Inflammatory macrophage treated with lipopolysaccharide for 4 hours (primary cell): ENCODE measurements at places on chromosomes 7 and 10.
A peak's percentile ranks its signal among the peaks of the same experiment; 100 is the strongest.

DNA sequence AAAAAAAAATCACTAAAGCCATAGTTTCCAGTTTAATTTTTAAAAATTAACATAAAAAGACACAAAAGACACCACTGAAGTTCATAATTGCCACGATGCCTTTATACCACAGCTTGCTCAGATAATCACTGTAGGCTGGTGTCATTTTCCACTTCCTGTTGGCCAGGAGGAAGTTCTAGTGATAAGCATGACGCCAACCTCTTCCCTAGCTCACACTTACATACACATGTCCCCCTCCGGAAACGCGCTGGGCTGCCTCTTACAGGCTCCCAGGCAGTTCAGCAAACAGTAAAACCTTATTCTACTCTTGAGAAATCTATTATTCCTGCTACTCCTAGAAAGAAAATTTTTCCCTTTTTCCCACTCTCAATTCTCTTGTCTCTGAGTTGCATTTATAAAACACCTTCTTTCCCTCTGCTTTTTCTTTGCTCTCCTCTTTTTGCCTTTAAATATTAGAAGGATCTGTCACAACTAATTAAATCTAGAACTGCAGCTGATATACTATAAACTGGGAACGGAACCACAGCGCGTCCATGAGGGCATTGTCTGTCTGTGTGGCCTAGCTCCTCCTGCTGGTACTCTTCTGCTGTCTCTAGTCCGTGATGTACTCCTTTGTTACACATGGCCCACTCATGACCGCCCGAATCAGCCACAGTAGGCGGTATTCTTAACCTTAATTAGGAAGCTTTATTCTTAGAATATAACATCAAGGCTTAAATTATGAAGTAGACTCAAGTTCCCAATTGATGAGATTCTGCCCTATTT, 664.9 kb downstream of the CNTNAP2 start:
- DNase-seq: no peak

GRCh38 chr10:132533571-132534260, 3.9 kb upstream of the INPP5A start:
- DNase-seq: no peak

DNA sequence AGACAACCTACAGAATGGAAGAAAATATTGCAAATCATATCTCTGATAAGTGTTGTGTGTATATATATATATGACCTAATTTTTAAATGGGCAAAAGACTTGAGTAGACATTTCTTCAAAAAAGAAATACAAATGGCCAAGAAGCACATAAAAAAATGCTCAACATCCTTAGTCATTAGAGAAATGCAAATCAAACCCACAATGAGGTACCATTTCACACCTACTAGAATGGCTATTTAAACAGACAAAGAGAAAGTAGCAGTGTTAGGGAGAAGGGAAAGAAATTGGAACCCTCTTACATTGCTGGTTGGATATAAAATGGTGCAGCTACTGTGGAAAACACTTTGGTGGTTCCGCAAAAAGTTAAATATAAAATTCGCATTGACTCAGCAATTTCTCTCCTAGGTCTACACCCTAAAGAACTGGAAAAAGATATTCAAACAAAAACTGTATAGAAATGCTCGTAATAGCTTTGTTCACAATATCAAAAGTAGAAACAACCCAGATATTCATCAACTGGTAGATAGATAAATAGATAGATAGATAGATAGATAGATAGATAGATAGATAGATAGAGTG, 16.3 kb downstream of the ACSL5 start:
- peak; percentile 22 for DNase-seq

GRCh38 chr10:10782603-10783002, 235.1 kb upstream of the CELF2 start:
- no peak for DNase-seq

- peak; percentile 77 for DNase-seq
Measured at GRCh38 chr7:55593515-55594318, 21.4 kb upstream of the VOPP1 start.

DNA sequence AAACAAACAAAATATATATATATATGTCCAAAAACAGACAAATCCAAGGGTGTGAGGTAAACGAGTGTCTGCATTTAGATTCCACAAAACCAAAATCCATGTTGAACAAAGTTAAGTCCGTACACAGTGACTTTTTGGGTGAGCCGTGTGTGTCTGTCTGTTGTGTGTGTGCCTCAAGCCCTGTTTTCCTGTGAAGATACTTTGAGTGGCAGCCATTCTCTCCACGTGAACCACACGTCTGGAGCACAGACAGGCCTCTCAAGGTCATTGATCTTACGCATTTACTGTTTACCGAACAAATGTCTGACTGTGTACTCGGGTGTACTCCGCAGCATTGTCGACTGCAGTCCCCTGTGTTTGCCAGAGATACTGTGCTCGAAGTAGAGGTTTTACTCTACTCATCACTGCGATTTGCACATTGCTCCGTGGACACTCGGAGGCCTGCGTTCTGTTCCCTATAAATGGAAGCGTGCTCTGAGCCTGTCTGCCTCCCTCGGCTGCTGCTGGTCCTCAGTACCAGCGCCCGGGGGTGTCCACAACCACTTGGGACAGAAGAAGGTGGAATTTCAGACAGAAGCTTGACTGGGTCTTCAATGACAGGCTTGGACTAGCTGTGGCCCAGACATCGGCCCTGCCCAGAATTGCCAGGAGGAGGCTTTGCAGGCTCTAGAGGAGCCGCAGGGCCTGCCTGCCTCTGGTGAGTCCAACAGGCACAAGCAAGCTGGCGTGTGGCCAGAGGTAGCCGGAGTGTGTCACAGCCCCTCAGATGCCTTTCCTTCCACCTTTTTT, 22.1 kb downstream of the CYP17A1 start:
- DNase-seq: peak; percentile 19

DNA sequence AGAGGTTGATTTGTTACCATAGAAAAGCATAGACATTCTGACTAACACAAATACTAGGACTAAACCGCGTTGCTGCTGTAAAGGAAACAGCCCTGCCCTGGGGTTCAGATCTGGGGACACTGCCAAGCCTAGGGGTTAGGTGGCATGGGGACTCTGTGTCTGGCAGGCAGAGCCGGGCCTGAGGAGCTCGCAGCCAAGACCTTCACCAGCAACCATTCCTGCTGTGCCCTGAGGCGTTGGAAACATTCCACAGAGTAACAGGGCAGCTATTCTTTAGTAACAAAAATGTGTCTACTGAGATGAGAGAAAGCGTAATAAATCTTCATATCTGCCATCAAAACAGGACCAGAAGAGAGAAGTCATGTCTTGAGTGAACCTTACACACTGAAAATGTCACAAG, 280.5 kb downstream of the POM121L12 start:
- no peak for DNase-seq

- DNase-seq: no peak
Measured at GRCh38 chr10:76082232-76082631, 650.8 kb downstream of the LRMDA start.

DNA sequence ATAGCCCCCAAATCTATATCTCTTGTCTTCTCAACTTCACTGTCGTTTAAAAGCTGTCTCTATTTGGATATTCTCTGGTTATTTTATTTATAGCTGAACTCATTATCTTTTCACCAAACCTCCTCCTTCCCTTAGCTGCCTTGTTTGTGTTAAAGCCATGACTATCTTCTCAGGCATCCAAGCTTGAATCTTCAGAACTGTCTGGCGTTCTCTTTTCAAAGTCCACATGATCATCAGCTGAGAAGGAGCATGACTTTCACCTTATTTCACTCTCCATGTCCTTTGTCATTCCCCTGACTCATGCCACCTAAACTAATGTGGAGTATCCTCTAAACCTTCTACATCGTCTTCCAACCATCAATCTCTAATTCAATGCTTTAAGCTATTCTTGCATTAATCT, 5.7 kb upstream of the GLCCI1 start:
- no peak for DNase-seq

DNA sequence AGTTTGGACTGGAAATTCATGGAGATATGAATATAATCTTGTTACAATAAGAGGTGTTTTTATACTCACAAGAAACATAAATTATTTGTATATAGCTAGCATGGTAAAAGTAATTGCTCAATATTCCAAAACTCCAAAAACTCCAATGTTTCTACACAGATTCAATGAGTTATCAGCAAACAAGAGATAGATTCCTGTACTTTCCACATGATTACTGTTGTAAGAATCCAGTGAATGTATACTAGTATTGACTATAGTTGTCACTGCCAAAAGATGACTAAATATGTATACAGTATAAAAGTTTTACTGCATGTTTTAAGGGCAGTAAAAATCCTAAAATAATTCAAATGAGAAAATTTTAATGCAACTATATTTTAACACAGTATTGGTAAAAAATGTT, 10.7 kb downstream of the ATOH7 start:
- peak; percentile 42 for DNase-seq

GRCh38 chr10:35667270-35667889, 25.3 kb upstream of the FZD8 start:
- no peak for DNase-seq

- DNase-seq: peak; percentile 79
Measured at GRCh38 chr10:62045765-62046521, 144.4 kb downstream of the ARID5B start.

DNA sequence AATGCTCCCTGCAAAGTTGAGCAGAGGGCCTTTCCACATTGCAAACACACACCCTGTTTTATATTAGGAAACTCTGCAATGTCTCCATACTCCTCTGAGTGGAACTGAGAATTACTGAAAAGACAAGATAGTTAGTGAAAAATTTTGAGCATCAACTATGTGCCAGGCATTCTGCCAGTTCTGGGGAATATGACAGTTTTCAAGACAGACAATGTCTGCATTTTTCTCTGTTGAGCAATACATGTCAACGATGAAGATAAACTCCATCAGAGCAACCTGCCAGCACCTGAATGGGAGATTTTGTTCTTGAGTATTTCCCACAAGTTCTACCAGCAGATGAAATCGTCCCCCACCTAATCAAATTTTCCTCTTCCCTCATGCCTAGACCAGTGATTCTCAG, 203.4 kb upstream of the BMPER start:
- DNase-seq: no peak

DNA sequence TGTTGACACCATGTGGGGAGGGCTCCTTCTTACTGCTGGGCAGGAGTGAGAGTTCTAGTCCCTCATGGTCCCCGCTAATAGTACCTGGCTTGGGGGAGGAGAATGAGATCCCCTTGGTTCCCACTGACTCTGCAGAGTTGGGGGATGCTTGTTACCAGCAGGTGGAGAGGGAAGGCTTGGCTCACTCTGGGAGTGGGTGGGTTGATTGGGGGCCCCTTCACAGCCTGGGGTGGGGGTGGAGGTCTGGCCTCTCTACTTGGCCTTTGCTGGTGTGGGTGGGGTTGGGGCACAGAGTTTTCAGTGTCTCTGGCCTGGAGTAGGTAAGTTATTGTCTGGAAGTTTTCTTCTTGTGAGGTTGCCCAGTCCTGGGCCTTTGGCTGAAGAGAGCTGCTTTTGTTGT, 31.9 kb downstream of the ADCY1 start:
- DNase-seq: no peak

GRCh38 chr10:131553121-131553520, 241.6 kb upstream of the TCERG1L start:
- no peak for DNase-seq

- no peak for DNase-seq
Measured at GRCh38 chr7:34772296-34772938, 114.4 kb downstream of the NPSR1 start.

DNA sequence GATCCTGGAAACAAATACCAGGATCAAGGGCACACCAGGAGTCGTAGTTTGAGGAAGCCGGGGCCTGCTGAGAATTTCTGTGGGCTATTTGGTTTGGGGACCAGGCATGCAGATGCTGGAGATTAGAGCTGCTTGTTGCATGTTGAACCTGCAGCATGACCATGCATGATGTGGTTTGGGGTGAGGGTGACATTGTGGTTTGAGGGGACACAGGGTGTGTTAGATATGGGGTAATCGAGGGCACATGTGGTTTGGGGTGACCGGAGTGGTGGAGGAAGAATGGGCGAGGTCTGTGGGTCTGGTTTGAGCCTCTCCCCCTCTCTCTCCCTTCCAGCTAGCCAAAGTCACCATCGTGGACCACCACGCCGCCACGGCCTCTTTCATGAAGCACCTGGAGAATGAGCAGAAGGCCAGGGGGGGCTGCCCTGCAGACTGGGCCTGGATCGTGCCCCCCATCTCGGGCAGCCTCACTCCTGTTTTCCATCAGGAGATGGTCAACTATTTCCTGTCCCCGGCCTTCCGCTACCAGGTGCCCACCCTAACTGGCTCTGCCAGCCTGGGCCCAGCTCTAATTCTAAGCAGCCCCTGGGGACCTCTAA, 10.2 kb downstream of the NOS3 start:
- no peak for DNase-seq

DNA sequence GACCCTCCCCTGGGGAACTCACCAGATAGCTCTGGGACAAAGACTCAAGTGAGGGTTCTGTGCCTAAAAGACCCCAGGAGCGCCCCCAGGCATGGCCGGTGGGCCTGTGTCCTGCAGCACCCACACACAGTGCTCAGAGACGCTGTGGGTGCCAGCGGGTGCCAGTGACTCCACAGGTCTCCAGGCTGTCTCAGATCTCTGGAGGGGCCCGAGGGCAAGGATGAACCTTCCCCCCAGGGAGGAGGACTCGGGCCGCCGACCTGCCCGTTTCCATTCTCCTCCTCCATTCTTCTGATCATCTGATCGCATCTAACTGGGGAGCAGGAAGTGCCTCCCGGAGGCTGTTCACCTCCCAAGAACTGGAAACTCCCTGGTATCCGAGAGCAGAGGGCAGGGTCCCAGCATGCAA, 980 bp downstream of the ADAM8 start:
- no peak for DNase-seq

DNA sequence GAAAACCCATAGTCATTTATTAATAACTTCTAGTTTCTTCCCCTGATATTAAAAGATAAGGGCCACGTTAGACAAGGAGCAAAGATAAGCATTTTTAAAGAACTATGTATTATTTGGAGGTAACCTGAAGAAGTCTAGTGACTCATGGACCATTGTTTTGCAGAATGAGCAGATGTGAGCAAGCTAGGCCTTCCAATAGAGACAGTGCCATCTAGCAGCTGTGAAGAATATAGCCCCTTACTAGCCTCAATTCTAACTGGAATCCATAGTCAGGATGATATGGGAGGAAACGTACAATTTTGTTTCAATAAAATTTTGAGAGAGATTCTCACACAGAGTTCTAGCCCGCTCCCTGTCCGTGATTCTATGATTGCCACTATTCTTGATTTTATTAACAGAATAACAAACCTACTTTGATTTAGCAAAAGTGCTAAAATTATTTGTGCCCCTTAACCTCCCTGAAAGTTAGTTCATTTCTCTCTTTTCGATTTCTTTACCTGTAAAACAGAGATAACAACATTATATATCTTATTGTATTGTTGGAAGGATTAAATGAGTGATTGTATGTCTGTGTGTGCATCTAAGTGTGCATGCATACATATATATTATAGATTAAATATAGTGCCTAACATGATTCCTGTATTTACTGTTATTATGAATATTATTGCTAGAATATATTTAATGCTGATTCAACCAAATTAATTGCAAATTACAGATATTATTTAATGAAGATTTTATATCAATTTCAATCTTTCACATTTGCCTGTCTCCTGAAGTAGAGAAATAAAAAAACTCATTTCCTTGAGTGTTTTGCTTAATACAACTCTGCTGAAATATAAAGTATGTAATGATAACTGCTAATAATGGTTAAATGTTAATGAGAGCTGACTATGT, 22.7 kb downstream of the FAM237B start:
- DNase-seq: peak; percentile 39

GRCh38 chr10:69340695-69341094, 62.4 kb downstream of the HK1 start:
- no peak for DNase-seq

- DNase-seq: no peak
Measured at GRCh38 chr10:26499426-26499825, 61.3 kb downstream of the APBB1IP start.

GRCh38 chr10:118562851-118563250, 32.6 kb downstream of the PRLHR start:
- peak; percentile 74 for DNase-seq
